ENCODE measurements at places on chromosomes 13 and 19.
A peak's percentile ranks its signal among the peaks of the same experiment; 100 is the strongest.

DNA sequence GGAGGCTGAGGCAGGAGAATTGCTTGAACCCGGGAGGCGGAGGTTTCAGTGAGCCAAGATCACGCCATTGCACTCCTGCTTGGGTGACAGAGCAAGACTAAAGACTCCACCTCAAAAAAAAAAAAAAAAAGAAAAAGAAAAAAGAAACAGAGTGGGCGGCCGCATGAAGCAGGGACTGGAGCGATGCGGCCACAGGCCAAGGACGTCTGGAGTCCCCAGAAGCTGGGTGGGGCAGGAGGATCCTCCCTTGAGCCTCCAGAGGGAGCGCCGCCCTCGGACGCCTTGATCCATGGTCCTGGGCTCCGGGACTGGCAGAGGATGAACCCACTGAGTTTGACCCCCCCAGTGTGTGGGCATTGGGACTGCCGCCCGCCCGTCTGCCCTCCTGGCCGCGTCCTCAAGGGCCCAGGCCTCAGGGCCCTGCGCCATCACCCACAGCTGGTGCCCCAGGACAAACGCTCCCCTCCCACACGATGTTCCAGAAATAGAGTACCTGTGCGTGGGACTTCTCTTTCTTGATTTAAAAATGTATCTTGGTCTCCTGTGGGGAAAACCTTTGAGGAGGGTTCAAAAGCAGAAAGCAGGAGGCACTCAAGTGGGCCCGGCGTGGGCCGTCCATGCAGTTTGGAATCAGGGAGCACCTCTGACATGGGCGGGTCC lies 15.5 kb downstream of the BTBD2 start:
- H3K36me3 ChIP-seq = peaks cover 85% of the 10 kb centered on the region
- DNase-seq = no peak
- H3K4me3 ChIP-seq = no peak overlapping the region
- no peaks in the 10 kb centered on the region for H3K4me1 ChIP-seq
- no peaks in the 10 kb centered on the region for H3K27me3 ChIP-seq

GRCh38 chr13:28542804-28543203 lies 47.9 kb upstream of the FLT1 start:
- no peak overlapping the region for H3K27ac ChIP-seq
- no peak for DNase-seq
- no peaks in the 10 kb centered on the region for H3K4me1 ChIP-seq
- H3K36me3 ChIP-seq = no peaks in the 10 kb centered on the region
- H3K27me3 ChIP-seq = no peaks in the 10 kb centered on the region

DNA sequence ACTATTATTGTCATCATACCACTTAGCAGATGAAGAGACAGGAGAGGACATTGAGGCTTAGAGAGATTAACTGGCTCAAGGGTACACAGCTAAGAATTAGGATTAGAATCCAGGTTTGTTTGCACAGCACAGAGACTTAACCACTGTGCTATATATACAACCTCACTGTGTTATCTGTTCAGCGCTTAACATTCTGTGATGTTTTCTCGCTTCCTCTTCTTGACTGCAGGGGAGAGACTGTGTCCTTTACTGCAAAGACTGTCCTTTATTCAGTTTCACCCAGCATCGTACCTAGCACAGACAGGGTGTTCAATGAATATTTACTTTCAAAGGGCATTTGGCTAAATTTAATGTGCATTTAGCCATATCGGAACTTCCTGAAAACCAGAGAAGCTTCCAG lies 54.9 kb upstream of the PCDH8 start:
- no peak overlapping the region for H3K27ac ChIP-seq
- no peaks in the 10 kb centered on the region for H3K36me3 ChIP-seq
- H3K4me1 ChIP-seq = no peaks in the 10 kb centered on the region
- no peak overlapping the region for H3K4me3 ChIP-seq
- no peak for DNase-seq

GRCh38 chr13:50070186-50070585 lies 54.9 kb downstream of the KCNRG start:
- H3K4me1 ChIP-seq = peaks cover 9% of the 10 kb centered on the region
- H3K27me3 ChIP-seq = no peaks in the 10 kb centered on the region
- H3K4me3 ChIP-seq = no peak overlapping the region
- DNase-seq = no peak
- no peak overlapping the region for H3K27ac ChIP-seq
- peaks cover 24% of the 10 kb centered on the region for H3K36me3 ChIP-seq

- H3K27ac ChIP-seq = no peak overlapping the region
- no peak overlapping the region for H3K4me3 ChIP-seq
- no peaks in the 10 kb centered on the region for H3K27me3 ChIP-seq
- no peaks in the 10 kb centered on the region for H3K36me3 ChIP-seq
- DNase-seq = no peak
Measured at GRCh38 chr13:79776531-79777295, 295.8 kb downstream of the NDFIP2 start.

- H3K4me1 ChIP-seq = no peaks in the 10 kb centered on the region
- H3K4me3 ChIP-seq = no peak overlapping the region
- no peak overlapping the region for H3K27ac ChIP-seq
- DNase-seq = no peak
- H3K36me3 ChIP-seq = no peaks in the 10 kb centered on the region
- H3K27me3 ChIP-seq = no peaks in the 10 kb centered on the region
Measured at GRCh38 chr13:73082471-73082870, 23.7 kb downstream of the KLF5 start.

DNA sequence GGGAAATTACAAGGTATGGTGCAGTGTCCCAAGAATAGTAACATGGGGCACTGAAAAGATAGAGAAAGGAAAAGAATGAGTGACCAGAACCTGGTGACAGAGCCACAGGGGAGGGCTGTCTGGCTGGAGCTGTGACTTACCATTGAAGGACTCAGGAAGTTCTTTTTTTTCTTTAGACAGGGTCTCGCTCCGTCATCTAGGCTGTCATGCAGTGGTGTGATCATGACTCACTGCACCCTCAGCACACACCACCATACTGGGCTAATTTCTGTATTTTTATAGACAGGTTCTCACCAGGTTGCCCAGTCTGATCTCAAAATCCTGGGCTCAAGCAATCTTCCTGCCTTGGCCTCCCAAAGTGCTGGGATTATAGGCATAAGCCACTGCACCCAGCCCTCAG lies 8.8 kb upstream of the CPB2 start:
- no peaks in the 10 kb centered on the region for H3K27me3 ChIP-seq
- H3K4me3 ChIP-seq = no peak overlapping the region
- DNase-seq = no peak
- no peaks in the 10 kb centered on the region for H3K36me3 ChIP-seq

DNA sequence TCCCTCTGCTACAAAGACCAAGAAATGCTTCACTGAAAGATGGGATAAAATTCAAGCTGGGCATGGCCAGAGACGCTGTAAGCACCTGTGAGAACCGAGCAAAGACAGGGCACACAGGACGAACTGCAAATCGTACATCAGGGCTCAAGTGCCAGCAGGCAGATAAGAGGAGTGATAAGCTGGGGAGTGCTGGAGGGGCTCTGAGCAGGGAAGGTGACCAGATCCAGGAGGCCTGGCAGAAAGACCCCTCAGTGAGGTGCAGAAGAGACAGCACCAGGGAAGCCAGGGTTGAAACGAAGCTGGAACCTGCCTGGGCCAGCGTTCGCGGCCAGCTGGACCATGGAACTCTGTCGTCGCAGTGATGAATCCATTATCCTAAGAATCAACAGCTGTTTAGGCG lies 10.2 kb downstream of the RAB20 start:
- no peaks in the 10 kb centered on the region for H3K36me3 ChIP-seq
- H3K27ac ChIP-seq = no peak overlapping the region
- H3K4me3 ChIP-seq = no peak overlapping the region
- no peaks in the 10 kb centered on the region for H3K27me3 ChIP-seq

GRCh38 chr13:46861959-46862358 lies 34.9 kb downstream of the HTR2A start:
- H3K36me3 ChIP-seq = no peaks in the 10 kb centered on the region
- no peak for DNase-seq
- no peak overlapping the region for H3K27ac ChIP-seq
- no peaks in the 10 kb centered on the region for H3K4me1 ChIP-seq

DNA sequence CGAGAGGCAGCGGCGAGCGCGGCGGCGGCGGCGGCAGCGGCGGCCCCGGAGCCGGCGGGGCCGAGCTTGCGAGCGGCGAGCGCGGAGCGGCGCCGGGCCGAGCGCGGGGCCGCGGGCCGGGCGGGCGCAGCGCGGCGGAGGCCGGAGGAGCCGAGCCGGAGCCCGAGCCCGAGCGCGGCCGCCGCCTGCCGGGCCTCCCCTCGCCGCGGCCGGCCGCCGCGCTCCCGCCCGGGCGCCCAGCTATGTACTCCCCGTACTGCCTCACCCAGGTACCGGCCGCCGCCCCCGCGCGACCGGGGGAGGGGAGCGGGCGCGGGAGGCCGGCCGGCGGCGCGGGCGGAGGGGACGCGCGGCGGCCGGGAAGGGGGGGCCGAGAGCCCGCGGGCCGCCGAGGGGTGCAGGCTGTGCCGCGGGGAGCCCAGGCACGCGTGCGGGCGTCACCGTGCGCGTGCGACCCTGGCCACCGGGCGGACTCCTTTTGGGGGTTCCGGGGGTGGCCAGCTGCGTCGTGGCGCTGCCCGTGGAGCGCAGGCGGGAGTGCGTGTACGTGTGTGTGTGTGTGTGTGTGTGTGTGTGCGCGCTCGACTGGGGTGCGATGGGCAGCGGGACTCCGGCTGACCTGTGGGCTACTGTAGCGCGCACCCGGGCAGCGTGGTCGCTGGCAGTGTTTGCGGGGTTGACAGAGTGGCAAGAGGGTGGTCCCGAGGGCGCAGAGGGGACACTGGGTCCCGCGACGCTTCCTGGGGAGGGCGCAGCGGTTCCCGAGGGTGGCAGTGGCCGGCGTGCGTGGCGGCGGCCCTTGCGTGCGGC lies 526 bp downstream of the NFIX start:
- H3K36me3 ChIP-seq = no peaks in the 10 kb centered on the region
- H3K4me1 ChIP-seq = peaks cover 43% of the 10 kb centered on the region
- H3K4me3 ChIP-seq = peak overlapping the region; percentile 80
- DNase-seq = peak; percentile 24
- H3K27me3 ChIP-seq = no peaks in the 10 kb centered on the region

DNA sequence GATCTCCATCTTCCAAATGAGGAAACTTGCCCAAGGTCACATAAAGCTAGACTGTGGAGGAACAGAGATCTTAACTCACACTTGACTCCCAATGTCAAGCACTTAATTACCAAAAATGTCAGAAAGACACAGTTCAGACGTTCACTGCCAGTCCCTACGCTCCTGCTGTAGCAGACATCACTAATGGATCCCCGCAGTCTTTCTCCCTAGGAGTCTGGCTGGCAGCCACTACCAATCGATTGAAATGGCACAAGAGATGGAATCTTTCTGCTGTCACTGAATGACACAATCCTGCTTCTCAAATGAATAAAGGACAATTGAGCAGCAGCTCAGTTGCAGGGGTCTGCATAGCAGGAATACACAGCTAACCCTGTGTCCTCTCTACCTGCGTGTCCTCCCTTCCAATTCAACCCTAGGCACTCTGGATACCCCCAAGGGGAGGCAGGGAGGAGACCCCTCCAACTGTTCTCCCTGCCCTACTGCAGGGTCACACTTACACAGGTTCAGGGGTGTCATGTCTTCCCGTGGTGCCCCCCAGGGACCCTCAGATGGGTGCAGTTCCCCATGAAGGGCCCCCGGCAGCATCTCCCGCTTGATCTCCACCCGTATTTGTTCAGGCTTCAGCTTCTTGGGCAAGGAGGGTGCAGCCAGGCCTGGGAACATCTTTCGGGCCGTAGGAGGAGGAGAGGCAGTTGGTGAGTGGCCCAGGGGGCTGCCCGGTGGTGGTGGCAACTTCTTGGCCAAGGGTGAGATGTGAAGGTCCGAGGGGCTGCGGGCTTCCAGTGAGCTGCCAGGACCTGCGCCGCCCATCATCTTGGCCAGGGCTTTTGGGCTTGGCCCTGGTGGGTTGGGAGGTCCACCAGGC lies 7.9 kb upstream of the AKAP8L start:
- peaks cover 4% of the 10 kb centered on the region for H3K36me3 ChIP-seq
- H3K27ac ChIP-seq = no peak overlapping the region
- H3K4me1 ChIP-seq = peaks cover 14% of the 10 kb centered on the region
- no peak overlapping the region for H3K4me3 ChIP-seq
- no peaks in the 10 kb centered on the region for H3K27me3 ChIP-seq

GRCh38 chr19:31127134-31127967 lies 221.9 kb downstream of the TSHZ3 start:
- no peaks in the 10 kb centered on the region for H3K27me3 ChIP-seq
- no peaks in the 10 kb centered on the region for H3K36me3 ChIP-seq
- H3K4me1 ChIP-seq = no peaks in the 10 kb centered on the region
- H3K4me3 ChIP-seq = no peak overlapping the region

GRCh38 chr19:37635076-37636056 lies 19.9 kb downstream of the ZFP30 start:
- H3K36me3 ChIP-seq = no peaks in the 10 kb centered on the region
- H3K4me3 ChIP-seq = no peak overlapping the region
- H3K27ac ChIP-seq = no peak overlapping the region
- no peak for DNase-seq
- no peaks in the 10 kb centered on the region for H3K4me1 ChIP-seq
- H3K27me3 ChIP-seq = no peaks in the 10 kb centered on the region

GRCh38 chr19:55209693-55210472 lies 582 bp upstream of the PTPRH start:
- H3K27me3 ChIP-seq = no peaks in the 10 kb centered on the region
- H3K36me3 ChIP-seq = no peaks in the 10 kb centered on the region
- peak overlapping the region; percentile 38 for H3K27ac ChIP-seq
- DNase-seq = no peak
- peaks cover 10% of the 10 kb centered on the region for H3K4me1 ChIP-seq

All from tibial nerve (tissue), 4 donors.